ENCODE measurements at places on chromosomes 7 and 10.

DNA sequence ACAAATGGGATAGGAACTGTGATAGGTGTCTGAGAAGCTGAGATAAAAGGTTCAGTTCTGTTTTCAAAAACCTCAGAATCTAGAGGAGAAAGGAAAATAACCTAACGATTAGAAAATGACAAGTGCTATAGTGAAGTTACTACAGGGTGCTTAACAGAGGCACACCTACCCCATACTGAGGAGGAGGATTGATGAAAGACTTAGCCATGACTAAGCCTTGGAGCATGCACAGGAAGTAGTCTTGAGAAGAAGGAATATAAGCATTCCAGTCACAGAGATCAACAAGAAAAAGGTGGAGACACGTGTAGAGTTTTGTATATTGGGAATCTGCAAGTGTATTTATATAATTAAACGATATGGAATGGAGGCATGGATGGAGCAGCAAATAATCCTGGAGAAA lies 1225.5 kb upstream of the CELF2 start:
- no peak for DNase-seq

- DNase-seq: no peak
Measured at GRCh38 chr10:91163269-91163868, 57.1 kb upstream of the PCGF5 start.

DNA sequence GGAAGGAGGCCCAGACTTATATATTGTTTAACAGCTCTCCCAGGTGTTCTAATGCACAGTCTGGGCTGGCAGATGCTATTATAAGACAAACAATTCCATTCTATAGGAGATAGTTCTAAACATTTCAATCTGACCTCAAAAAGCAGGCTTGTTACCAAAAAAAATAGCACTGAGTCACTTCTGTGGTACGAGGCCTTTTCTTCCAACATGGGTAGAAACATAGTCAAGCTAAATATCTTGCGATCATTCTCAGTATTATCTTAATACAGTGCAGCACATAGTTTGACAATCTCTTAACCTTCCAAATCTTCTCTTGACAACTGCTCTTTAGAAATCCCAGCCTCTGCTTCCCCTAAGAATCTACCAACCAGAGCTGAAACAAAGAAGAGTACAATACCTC lies 46.6 kb upstream of the MKX start:
- DNase-seq: no peak

GRCh38 chr7:31445686-31446355 lies 68.1 kb upstream of the ITPRID1 start:
- no peak for DNase-seq

- DNase-seq: no peak
Measured at GRCh38 chr10:132839061-132839460, 53.1 kb upstream of the NKX6-2 start.

DNA sequence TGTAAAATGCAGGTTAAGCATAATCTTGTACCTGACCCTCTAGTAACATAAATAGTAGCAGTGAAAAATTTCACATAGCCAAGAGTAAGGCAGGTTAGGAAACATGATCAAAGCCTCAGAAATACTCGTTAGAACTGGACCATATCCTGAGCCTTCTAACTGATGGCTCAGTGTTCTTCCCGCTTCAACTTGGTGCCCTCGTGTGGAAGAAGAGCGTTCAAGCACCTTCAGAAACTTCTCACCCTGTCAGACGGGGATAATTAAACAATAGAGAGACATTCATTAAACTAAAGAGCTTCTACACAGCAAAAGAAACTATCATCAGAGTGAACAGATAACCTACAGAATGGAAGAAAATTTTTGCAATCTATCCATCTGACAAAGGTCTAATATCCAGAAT lies 124.5 kb downstream of the MYOF start:
- no peak for DNase-seq

DNA sequence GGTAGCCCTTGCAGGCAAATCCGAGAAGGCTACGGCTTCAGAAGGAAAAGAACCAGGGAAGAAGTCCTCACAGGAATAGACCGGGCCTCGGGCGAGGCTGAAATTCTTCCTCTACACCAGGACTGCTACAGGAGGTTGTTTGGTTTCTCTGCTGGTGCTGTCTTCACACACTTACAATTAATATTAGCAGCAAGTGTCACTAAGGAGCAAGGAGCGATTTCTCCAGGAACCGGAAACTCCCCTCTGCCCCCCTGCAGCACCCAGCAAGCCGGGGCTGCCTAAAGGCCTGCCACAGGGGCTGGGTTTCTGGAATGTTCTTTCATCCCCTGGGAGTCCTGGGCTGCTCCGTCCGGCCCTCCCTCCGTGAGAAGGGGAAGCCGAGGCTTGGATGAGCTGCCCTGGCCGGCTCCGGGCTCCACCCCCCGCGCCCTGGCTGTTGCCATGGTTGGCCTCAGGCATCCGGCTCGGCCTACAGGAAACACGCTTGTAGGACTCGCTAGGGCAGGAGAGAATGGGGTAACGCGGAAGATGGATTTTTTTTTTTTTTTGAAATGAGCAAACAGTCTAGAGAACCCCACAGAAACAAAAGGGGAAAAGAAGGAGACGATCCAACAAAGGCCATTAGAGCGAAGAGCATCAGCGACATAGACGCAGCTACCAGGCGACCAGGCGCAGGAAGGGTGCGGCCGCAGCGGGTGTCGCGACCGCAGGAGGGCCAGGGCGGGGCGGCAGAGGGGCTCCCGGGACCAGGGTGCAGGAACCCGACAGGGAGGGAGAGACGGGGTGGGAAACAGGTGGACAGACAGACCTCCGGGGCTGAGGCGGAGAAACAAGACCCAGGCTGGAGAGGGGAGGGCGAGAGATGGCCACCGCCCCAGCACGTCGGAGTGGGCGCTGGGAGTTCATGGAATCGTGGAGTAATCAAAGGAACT lies 33.0 kb downstream of the EN2 start:
- peak; percentile 39 for DNase-seq

Measured in cerebellar nuclear complex (tissue), 1 donor.